ENCODE measurements at places on chromosomes 7 and 10. TPM values are rescaled to one million over a fixed set of nuclear protein-coding genes. Genes with fewer than 3 reads are reported as not detected.

- peak; percentile 53 for DNase-seq
- no peaks in the 10 kb centered on the region for H3K36me3 ChIP-seq
- no peak overlapping the region for H3K27ac ChIP-seq
- H3K27me3 ChIP-seq = no peaks in the 10 kb centered on the region
Measured at GRCh38 chr7:69781412-69781846, 183.2 kb downstream of the AUTS2 start.

- H3K36me3 ChIP-seq = 0 out of 2 replicates have a peak, but pooled peaks cover 7% of the 10 kb centered on the region
- DNase-seq = no peak
- H3K27ac ChIP-seq = no peak overlapping the region
- H3K4me3 ChIP-seq = no peak overlapping the region
- peaks cover 29% of the 10 kb centered on the region for H3K4me1 ChIP-seq
Measured at GRCh38 chr10:60910543-60910942, 33.4 kb downstream of the RHOBTB1 start.

- H3K27me3 ChIP-seq = no peaks in the 10 kb centered on the region
- no peak overlapping the region for H3K27ac ChIP-seq
- H3K4me1 ChIP-seq = 0 out of 2 replicates have a peak, but pooled peaks cover 3% of the 10 kb centered on the region
- DNase-seq = no peak
- H3K4me3 ChIP-seq = no peak overlapping the region
- H3K36me3 ChIP-seq = no peaks in the 10 kb centered on the region
Measured at GRCh38 chr10:13812804-13813203, 226.0 kb downstream of the PRPF18 start.

DNA sequence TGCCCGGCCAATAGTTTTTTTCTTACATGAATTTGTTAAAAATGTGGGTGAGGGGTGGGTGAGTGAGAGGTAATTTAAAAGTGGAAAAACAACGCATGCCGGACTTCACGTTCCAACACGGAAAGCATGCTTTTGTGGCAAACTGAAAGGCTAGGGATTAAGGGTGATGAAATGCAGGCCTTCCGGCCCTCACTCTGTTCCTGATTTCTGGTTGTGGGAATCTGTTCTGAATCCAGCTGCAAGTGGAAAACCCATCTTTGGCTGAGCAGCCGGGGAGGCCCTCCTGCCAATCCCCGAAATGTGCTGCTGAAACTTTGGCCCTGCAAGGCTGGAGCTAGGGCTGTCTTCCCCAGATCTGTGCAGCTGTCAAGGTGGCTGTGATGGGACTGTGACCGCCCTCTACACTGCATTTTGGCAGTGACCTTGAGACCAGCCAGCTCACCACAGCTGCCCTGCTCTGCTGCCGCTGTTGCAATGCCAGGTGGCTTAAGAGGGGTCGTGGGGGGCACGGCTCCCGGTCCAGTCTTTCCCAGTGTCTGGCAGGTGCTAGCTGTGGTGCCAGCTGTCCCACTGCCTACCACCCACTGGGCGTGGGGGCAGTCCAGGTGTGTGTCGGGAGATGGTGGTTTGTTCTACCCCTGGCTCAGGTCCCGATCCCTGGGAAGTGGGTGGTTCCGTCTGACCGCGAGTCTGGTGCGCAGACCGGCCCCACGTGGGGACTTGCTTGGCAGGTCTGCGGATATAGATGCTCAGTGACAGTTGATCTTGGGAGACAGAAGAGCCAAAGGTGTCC lies 39.0 kb downstream of the TET1 start:
- H3K4me1 ChIP-seq = peaks cover 27% of the 10 kb centered on the region
- peak overlapping the region; percentile 72 for H3K4me3 ChIP-seq
- DNase-seq = peak; percentile 41

- peaks cover 34% of the 10 kb centered on the region for H3K4me1 ChIP-seq
- peak overlapping the region; percentile 3 for H3K27ac ChIP-seq
- H3K27me3 ChIP-seq = no peaks in the 10 kb centered on the region
- H3K36me3 ChIP-seq = peaks cover 31% of the 10 kb centered on the region
- DNase-seq = peak; percentile 38
- no peak overlapping the region for H3K4me3 ChIP-seq
Measured at GRCh38 chr10:74063256-74063655, 65.3 kb downstream of the VCL start.

GRCh38 chr10:78645975-78646374 lies 422.8 kb upstream of the ZMIZ1 start:
- no peak overlapping the region for H3K4me3 ChIP-seq
- H3K27ac ChIP-seq = no peak overlapping the region
- no peaks in the 10 kb centered on the region for H3K36me3 ChIP-seq
- no peaks in the 10 kb centered on the region for H3K27me3 ChIP-seq

The ASAH2 gene
- not detected for total RNA-seq

- DNase-seq = no peak
- H3K27ac ChIP-seq = no peak overlapping the region
- no peaks in the 10 kb centered on the region for H3K4me1 ChIP-seq
- H3K4me3 ChIP-seq = no peak overlapping the region
- H3K36me3 ChIP-seq = no peaks in the 10 kb centered on the region
Measured at GRCh38 chr7:21778953-21779352, 166.7 kb downstream of the CDCA7L start.

DNA sequence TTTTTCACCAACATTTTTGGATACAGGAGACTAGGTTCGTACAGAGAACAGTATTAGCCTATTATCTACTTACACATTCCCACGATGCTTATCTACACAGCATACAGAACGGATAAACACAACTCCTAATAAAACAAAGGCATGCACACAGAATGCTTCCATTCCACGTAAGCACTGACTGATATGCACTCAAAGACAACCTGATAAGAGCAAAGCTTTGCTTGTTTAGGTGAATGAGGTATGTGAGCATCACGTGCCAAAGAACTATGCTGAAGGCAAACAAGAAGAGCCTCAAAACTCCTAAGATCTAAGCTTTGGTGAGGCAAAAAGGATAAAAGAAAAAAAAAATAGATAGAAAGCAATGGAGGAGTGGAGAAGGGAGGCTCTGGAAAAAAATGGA lies 413.5 kb upstream of the LRRN3 start:
- H3K27ac ChIP-seq = no peak overlapping the region
- H3K27me3 ChIP-seq = no peaks in the 10 kb centered on the region
- no peaks in the 10 kb centered on the region for H3K4me1 ChIP-seq
- DNase-seq = no peak
- no peaks in the 10 kb centered on the region for H3K36me3 ChIP-seq

The DMBT1 gene
- not detected for total RNA-seq

GRCh38 chr10:81065474-81065873 lies 527.8 kb downstream of the SH2D4B start:
- DNase-seq = no peak
- no peak overlapping the region for H3K4me3 ChIP-seq
- H3K27me3 ChIP-seq = no peaks in the 10 kb centered on the region
- H3K4me1 ChIP-seq = no peaks in the 10 kb centered on the region

The PCDH15 gene
- not detected for total RNA-seq

- H3K27me3 ChIP-seq = no peaks in the 10 kb centered on the region
- H3K4me3 ChIP-seq = no peak overlapping the region
- peak; percentile 70 for DNase-seq
- H3K27ac ChIP-seq = no peak overlapping the region
Measured at GRCh38 chr10:1109795-1110673, 53.8 kb downstream of the WDR37 start.

DNA sequence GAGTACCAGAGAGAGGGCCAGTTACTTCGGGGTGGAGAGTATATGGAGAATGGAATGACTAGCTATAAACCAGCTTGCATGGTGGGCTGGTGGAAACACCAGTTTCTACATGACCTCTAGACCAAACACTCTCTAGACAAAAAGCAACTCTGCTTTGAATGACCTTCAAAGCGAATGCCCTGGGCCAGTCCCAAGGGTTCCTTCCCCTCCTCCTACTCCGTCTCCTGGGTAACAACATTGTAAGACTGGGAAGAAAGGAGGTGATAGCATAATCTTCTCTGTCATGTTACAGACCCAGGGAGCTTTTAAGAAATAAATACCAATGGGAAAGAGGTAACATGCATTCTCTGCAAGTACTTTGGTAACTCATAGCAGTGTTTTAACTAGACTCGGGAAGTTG lies 7.4 kb downstream of the HK1 start:
- no peaks in the 10 kb centered on the region for H3K27me3 ChIP-seq
- no peak overlapping the region for H3K4me3 ChIP-seq
- no peaks in the 10 kb centered on the region for H3K4me1 ChIP-seq
- no peak for DNase-seq
- H3K27ac ChIP-seq = no peak overlapping the region

- peak; percentile 57 for DNase-seq
- H3K27ac ChIP-seq = 0 out of 2 replicates have a peak within 1 kb of the TSS, but pooled peaks have one; percentile 3
- peaks cover 21% of the 10 kb centered on the region for H3K4me1 ChIP-seq
- no peaks in the 10 kb centered on the region for H3K27me3 ChIP-seq
Measured at GRCh38 chr10:68560186-68560942, at the start of gene TET1. TSS of gene TET1 (plus strand) at chr10:68560337. CDS start at chr10:68572339, 12,002 bp downstream.

- DNase-seq = no peak
- H3K36me3 ChIP-seq = no peaks in the 10 kb centered on the region
- H3K4me3 ChIP-seq = no peak overlapping the region
- H3K4me1 ChIP-seq = no peaks in the 10 kb centered on the region
- H3K27ac ChIP-seq = no peak overlapping the region
Measured at GRCh38 chr10:43299579-43299978, 32.7 kb upstream of the RASGEF1A start.

The AKR1B15 gene
- total RNA-seq = not detected

- no peak for DNase-seq
- no peaks in the 10 kb centered on the region for H3K36me3 ChIP-seq
- no peaks in the 10 kb centered on the region for H3K27me3 ChIP-seq
- H3K4me1 ChIP-seq = no peaks in the 10 kb centered on the region
- no peak overlapping the region for H3K4me3 ChIP-seq
- no peak overlapping the region for H3K27ac ChIP-seq
Measured at GRCh38 chr7:110129159-110129558, 961.8 kb upstream of the LRRN3 start.

The PKD2L1 gene
- not detected for total RNA-seq

- no peak for DNase-seq
- H3K4me3 ChIP-seq = peak overlapping the region; percentile 56
- no peaks in the 10 kb centered on the region for H3K4me1 ChIP-seq
- H3K27ac ChIP-seq = no peak overlapping the region
Measured at GRCh38 chr7:98870807-98871491, 1.1 kb upstream of the TMEM130 start.

The HTR5A gene
- not detected for total RNA-seq

GRCh38 chr7:16571941-16572340 lies 45.3 kb downstream of the LRRC72 start:
- H3K4me1 ChIP-seq = no peaks in the 10 kb centered on the region
- H3K4me3 ChIP-seq = no peak overlapping the region
- H3K27ac ChIP-seq = no peak overlapping the region
- H3K27me3 ChIP-seq = no peaks in the 10 kb centered on the region
- no peaks in the 10 kb centered on the region for H3K36me3 ChIP-seq
- no peak for DNase-seq

DNA sequence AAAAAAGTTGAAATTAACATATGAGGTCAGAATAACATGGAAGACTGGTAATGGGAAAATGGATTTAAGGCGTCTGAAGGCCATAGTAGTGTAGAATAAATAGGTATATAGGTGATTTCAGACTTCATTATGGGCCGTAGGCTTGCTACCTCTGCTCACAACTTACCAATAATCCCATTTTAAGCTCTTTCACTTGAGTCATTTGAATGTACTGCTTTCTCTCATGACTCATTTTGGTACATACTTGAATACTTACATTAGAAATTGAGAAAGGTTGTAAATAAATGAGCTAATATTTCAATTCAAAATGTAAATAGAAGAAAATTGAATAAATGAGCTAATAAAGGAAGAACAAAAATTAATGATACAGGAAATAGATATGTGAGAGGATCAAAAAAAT lies 42.2 kb upstream of the NEUROD6 start:
- H3K27ac ChIP-seq = no peak overlapping the region
- H3K4me3 ChIP-seq = no peak overlapping the region
- no peak for DNase-seq
- H3K4me1 ChIP-seq = no peaks in the 10 kb centered on the region
- H3K36me3 ChIP-seq = no peaks in the 10 kb centered on the region

The MYO1G gene
- total RNA-seq = not detected

The SPDYE16 gene
- total RNA-seq = not detected

DNA sequence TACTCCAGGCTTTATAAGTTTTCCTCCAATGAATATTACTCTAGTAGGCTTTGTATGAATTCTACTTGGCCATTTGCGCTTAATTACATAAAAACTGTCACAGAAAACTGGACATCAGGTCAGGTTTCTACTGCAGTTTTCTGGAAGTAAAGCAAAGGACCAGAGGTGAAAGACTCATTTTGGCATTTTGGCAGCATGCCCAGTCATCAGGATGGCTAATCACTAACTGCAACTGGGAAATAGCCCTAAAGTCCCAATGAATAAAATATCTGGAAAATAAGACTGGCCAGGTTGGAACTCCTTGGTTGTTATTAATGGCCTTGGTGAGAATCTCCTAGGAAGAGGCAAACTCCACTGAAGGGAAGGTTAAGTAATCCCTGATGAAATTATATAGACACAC lies 75.5 kb downstream of the COPG2 start:
- no peak overlapping the region for H3K4me3 ChIP-seq
- no peaks in the 10 kb centered on the region for H3K36me3 ChIP-seq
- no peaks in the 10 kb centered on the region for H3K4me1 ChIP-seq
- no peaks in the 10 kb centered on the region for H3K27me3 ChIP-seq
- no peak overlapping the region for H3K27ac ChIP-seq

The PCLO gene
- not detected for total RNA-seq

GRCh38 chr7:144026203-144026883 lies 22.4 kb upstream of the OR2A5 start:
- DNase-seq = no peak
- no peak overlapping the region for H3K4me3 ChIP-seq
- no peaks in the 10 kb centered on the region for H3K4me1 ChIP-seq

The UBE2D4 gene
- total RNA-seq = 33.0 TPM

The TFEC gene
- 0.51 TPM for total RNA-seq

- H3K27me3 ChIP-seq = no peaks in the 10 kb centered on the region
- no peak overlapping the region for H3K4me3 ChIP-seq
- H3K27ac ChIP-seq = no peak overlapping the region
- no peaks in the 10 kb centered on the region for H3K36me3 ChIP-seq
Measured at GRCh38 chr10:18350340-18350739, 210.1 kb downstream of the CACNB2 start.

- peaks cover 11% of the 10 kb centered on the region for H3K4me1 ChIP-seq
- peak overlapping the region; percentile 41 for H3K4me3 ChIP-seq
- H3K27ac ChIP-seq = no peak overlapping the region
- peak; percentile 53 for DNase-seq
- H3K27me3 ChIP-seq = no peaks in the 10 kb centered on the region
Measured at GRCh38 chr10:10515479-10516204, 502.0 kb upstream of the CELF2 start.

- H3K4me3 ChIP-seq = no peak overlapping the region
- peak; percentile 24 for DNase-seq
- peaks cover 31% of the 10 kb centered on the region for H3K4me1 ChIP-seq
- H3K27ac ChIP-seq = 0 out of 2 replicates have a peak overlapping the region, but pooled peaks have one; percentile 15
- no peaks in the 10 kb centered on the region for H3K36me3 ChIP-seq
Measured at GRCh38 chr7:2409745-2410414, 6.5 kb downstream of the CHST12 start.

DNA sequence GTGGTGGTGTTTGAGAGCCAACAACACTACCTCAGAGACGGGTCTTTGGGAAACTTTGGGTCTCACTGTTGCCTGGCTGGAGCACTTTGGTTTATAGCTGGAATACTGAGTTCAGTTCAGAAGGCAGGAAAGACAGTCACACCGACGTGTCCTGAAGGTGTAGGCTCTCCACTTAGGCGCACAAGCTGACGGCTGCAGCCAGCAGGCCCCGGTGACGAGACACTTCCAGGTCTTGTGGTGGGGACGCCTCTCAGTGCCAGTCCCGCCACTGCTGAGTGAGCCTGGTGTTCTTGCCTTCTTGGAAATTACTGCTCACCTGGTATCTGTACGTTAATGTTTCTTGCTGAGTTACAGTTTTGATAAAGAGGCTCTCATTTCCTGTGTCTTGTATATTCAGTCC lies 74.0 kb downstream of the WDR37 start:
- H3K4me1 ChIP-seq = no peaks in the 10 kb centered on the region
- H3K27me3 ChIP-seq = no peaks in the 10 kb centered on the region
- H3K36me3 ChIP-seq = peaks cover 13% of the 10 kb centered on the region
- no peak overlapping the region for H3K4me3 ChIP-seq
- H3K27ac ChIP-seq = no peak overlapping the region
